ENCODE measurements at places on chromosomes 7 and 10.

DNA sequence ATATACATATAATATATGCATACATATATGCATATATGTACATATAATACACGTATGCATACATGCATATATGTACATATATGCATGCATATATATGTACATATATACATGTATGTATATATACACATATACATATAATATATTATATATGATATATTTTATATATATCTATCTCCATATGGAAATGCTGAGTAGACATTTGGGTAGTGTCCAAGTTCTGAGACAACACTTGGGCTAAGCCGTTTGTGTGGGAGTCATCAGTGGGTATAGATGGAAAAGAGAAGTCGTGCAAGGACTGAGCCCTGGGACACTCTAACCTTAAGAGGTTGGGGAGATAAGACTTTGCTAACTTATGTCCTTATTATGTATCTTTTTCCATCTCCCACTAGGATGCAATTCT, 165.2 kb upstream of the PODXL start:
- no peak for DNase-seq

- DNase-seq: no peak
These were observed 137.2 kb upstream of the GPR22 start for GRCh38 chr7:107332488-107333269.

DNA sequence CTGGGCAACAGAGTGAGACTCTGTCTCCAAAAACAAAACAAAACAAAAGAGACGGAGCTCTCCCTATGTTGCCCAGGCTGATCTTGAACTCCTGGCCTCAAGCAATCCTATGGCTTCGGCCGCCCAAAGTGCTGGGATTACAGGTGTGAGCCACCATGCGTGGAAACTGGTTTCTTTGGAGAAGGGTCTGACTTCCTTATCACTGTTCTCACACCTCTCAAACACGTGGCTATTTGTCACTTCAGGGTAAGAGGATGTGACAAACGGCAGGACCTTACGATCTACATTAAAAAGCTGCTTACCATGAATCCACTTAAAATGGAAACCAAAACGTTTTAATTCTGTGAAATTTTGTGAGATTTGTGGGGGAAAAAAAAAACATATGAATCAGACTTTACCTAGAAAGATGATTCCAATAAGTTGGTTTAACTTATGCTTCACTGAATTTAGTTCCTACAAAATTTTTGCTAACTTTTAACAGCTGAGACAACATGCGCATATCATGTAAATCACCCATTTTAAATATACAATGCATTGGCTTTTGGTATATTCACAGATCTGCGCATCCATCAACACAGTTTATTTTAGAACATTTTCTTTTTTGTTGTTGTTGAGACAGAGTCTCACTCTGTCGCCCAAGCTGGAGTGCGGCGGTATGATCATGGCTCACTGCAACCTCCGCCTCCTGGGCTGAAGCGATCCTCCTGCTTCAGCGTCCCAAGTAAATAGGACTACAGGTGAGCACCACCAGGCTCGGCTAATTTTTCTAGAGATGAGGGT, 18.7 kb upstream of the FOXK1 start:
- DNase-seq: no peak

DNA sequence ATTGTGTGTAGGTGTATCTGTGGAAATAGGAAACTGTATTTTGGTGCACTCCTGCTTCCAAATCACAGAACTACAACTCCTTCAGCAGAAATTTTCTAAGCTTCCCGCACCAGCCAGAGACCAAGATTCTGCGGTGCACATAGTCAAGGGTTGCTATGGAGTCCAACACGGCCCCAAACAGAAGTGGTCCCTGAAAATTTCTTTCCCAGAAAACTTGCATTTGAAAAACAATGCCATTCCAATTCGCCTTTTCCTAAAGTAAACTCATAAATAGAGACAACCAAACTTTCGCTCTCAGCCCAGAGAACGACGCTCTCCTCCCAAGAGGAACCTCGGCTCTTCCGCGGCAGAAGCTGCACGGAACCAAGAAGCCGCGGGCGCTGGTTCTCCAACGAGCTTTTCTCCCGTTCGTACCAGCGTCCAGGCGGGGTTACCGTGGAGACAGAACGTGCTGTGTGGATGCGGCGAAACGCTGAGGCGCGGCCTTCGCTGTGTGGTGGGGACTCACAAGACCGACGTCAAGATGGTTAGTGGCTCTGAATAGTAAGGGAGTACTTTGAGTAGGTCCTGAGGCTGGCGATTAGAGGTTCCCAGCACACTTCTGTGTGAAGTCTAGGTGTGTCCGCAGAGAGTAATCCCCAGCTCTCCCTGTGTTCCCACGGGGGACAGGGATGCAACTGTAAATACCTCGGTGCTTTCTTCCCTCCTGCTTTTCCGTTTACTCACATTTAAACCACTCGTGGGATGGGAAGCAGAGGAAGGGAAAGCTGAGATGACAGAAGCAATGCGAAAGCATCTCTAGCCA, 24.0 kb upstream of the ZC3HAV1 start:
- DNase-seq: peak; percentile 91

- peak; percentile 70 for DNase-seq
These were observed 6.5 kb upstream of the C10orf105 start for GRCh38 chr10:71725998-71726579.

DNA sequence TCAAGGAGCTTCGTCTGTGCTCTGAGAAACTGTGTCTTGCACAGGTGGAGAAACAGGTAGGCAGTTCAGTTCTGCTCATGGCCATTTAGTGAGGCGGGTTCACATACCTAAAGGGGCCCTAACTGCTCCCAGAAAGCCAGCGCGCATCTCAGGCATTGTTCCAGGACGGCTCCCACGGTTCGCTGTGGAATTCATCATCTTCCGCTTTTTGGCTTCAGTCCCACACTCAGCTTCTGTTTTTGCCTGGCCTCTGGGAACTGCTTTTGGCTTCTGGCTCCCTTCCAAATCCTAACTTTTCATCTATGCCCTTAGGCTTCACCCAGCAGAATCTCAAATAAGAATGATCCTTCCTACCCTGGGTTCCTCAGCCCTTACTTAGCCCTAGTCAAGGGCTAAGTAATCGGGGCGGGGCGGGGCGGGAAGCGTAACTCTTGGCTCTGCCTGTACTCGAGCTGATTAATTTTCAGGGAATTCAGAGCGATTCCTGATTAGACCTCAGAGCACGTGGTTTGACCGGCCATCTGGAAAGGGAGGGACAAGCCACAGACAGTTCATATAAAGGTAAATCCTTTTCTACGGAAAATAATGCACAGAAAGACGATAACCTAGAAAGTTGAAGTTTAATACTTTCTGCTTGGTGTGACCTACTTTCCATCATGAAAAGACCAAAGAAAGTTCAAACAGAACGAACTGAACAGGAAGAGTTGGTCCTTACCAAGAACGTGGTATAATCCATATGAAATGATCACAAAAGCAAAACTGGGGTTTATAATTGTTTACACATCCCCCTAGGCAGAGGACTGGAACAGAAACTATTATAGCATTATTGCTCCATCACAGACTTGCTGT, 105.7 kb downstream of the ST8SIA6 start:
- DNase-seq: no peak

DNA sequence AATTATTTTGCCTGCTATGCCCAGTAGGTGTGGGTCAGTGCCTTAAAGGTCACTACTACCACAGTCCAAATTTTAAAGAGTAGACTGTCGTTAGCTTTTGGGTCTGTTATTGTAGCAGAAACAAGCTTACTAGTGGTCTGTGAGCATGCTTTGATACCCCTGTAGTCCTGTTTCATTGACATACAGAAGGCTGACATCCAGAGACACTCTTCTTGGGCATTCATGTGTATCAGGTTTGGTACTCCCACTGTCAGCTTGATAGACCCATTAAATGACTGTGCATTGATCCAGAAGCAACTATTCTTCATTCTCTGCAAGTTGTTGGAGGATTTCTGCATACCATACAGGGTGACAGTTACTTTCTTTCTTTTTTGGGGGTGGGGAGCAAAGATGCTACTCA, 884.4 kb upstream of the CELF2 start:
- no peak for DNase-seq

DNA sequence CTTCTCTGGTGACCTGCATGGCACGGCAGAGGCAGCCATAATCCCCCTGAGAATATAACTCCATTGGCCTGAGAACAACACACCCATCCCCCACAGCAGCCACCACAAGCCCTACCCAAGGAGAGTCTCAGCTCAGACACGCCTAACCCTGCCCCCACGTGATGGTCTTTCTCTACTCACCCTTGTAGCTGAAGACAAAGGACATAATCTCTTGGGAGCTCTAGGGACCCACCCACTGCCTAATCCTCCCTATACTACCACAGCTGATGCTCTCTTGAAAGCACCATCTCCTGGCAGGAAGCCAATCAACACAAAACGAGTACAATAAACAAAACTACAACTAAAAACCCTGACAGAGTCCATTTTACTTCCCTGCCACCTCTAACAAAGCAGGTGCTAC, 30.7 kb upstream of the HPSE2 start:
- DNase-seq: no peak

DNA sequence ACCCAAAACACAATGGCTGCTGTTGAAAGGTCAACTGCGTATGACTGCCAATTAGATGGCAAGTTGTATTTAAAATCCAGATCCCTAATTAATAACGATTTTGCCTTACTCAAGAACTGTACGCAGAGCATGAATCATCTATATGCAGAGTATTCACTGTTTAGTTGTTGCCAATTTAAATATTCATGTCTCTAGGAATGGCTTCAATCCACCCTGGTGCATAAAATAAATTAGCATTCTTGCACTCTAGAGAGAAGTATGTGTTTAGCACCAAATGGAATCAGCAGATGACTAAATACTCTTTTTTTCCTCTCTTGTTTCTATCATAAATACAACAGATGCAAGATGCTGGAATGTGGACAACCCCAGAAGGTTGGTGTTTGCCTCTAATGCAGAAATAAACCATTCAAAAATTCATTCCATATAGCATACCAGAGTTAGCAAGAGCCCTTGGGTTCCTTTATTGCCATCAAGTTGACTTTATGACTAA, 320.3 kb downstream of the LRRTM3 start:
- DNase-seq: no peak
